Activated naive CD4-positive, alpha-beta T cell (primary cell): ENCODE measurements at places on chromosomes 11 and 22.

- DNase-seq = no peak
Observed at GRCh38 chr22:49617866-49618676, 209.6 kb downstream of the BRD1 start.

DNA sequence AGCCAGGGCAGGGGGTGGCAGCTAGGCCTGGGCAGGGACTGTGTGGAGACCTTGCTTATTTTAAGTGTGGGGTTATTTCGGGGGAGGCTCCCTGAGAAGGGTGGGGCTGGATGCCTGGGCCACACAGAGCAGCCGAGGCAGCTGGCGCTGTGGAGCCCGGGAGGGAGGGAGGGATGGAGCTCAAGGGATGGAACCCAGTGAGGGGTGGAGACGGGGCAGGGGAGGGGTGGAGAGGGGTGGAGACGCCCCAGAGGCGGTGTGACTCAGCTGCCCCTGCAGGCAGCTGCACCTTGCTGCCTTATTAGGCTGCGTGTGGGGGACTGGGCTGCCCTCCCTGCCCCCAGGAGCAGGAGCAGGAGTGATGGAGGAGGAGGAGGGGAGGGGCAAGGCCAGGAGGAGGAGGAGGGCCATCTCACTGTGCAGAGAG lies 9.8 kb upstream of the TSSC4 start:
- DNase-seq = no peak

DNA sequence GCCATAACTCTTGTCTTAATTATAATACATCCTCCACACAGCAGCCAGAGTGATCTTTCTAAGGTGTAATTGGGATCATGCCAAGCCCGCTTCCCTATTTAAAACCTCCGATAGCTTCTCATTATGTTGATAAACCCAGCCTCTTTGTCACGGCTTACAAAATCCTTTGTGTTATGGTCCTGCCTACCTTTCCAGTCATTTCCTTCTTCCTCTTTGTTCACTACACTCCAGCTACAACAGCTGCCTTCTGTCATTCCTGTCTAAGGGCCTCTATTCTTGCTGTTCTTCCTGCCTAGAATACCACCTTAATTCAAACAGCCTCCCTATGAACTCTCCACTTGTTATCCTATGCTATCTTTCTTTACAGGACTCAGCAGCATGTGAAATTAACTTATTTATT lies 70.6 kb upstream of the CAPRIN1 start:
- DNase-seq = no peak

GRCh38 chr11:19686234-19686633 lies 26.4 kb upstream of the NAV2 start:
- DNase-seq = no peak

GRCh38 chr11:32172848-32173834 lies 82.3 kb downstream of the RCN1 start:
- DNase-seq = no peak

DNA sequence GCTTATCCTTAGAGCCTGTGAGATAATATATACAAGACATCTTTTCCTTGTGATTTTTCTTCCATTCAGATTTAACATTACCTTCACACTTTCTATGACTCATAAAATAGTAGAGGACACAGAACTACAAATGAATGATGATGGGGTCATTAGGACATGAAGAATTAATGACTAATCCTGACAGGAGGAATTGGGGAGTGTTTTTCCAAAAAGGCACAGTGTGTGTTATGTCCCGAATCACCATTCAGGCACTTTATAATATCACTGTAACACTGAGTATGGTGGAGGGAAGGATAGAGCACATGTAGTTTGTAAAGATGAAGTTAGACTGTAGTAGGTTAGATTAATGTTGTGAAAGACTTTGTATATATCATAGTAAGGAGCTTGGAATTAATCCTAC lies 391.3 kb downstream of the JRKL start:
- DNase-seq = no peak

DNA sequence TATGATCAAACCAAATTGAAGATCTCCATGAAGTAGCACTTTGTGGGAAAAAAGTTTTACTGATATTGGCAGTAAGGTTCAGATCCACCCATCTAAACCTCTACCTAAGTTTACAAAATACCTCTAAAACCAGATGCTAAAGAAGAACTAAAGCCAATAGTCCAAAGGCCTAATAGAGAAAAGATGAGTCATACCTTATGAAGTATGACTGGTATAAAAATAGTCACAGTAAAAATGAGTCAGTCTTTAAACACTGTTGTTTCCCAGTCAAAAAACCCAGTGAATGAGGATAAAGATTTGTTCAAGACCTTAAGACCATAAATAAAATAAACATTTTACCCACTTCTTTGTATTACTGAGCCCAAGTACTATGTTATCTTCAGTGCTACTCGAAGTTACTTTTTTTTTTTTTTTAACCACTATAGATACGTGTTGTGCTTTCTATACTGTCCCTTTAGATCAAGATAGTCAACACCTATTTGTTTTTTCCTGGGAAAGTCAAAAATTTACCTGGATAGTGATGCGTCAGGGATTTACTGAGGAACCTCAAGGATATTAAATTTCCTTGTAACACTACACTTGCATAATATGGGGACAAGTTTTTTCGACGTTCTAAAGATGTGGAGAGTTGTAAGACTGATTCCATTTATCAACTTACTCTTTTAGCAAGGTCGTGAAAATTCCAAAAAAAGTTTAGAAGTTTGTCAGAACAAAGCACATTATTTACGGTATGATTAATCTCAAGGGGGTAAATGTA lies 87.3 kb downstream of the CCDC73 start:
- DNase-seq = no peak

DNA sequence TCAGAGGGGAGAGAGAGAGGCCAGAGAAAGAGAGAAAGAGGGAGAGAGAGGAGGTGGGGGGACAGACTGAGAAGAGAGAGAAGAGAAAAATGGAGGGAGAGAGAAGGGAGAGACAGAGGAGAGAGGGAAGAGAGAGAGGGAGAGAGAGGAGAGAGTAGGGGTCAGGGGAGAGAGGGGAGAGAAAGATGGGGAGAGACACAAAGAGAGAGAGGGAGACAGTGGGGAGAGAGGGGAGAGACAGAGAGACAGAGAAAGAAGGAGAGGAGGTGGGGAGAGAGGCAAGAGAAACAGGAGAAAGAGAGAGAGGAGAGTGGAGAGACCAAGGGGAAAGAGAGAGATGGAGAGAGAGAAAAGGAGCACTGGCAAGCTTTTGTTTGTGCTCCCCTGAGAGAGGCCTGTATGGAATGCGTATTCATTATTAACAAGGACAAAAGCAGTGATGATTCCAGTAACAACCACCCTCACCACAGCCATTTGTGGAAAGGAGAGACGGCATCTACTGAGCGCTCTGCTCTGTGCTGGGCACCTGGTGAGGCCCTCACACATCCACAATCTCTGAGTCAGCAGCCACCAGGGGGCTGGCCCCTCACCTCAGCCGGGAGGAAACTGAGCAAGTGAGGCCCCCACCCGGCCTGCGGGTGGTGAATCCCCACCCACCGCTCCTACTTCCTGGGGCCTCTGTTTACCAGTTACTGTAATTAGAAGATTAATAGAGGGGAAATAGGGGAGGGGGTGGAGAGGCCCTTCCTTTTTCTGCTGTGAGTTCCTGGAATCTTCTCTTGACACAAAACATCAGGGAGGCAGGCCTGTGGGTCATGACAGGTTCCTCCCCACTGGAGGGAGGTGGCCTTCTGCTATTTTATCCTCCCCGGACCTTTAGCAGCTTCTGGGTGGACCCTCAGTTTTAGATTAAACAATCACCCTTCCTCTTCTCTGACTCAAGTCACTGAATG lies 14.6 kb upstream of the MIAT start:
- DNase-seq = peak; percentile 28

GRCh38 chr22:37163096-37163489 lies 13.4 kb upstream of the IL2RB start:
- DNase-seq = no peak

DNA sequence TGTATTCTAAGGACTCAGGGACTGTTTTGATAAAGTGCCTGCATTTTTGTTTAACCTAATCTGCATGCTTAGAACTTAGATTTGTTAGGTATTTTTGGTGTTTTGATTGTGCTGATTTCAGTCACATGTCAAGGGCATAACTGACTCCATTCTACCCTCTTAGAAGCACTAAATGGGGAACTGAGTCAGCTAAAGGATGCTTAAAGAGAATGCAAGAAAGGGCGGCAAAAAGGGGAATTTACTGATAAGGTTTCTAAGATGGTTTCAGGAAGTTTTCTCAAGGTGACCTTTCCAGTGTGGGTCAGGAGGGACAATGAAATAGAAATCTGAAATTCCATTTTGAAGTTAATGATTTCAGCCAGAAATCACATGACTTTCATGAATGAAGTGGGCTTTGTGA lies 43.0 kb downstream of the MMP20 start:
- no peak for DNase-seq

DNA sequence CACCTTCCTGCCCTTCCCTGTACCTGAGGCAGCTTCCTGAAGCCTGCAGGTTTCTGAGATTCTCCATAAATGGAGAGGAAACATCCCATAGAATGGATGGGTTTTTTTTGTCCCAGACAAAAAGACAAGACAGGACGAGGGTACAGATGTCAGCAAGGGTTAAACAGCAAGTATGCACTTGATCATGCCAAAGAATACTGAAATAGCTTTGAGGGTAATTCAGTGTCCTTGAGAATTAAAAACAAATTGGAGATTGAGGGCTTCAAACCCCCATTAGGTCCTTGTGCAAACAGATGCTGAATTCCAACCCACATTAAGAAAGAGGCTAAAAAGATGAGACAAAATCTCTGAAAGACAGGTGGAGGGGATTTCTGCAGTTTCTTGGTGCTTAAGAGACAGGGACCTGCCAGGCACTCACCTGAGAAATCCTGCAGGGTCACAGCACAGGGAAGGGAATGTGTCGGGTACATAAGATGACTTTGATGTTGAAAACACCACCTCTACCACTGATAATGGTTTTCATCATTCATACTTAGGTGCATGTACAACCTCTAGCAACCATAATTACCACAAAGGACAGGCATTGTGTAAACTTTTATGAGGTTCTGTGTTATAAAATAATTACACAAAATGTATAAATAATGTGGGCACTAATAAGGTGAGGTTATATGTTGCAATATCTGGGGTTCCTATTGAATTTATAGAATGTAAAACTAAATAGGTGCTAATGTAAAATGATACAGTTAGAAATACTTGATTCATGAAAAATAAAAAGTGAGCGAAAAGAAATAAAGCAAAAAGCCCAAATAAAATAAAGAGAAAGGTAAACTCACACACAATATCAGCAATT lies 107.1 kb upstream of the TOP3B start:
- no peak for DNase-seq

DNA sequence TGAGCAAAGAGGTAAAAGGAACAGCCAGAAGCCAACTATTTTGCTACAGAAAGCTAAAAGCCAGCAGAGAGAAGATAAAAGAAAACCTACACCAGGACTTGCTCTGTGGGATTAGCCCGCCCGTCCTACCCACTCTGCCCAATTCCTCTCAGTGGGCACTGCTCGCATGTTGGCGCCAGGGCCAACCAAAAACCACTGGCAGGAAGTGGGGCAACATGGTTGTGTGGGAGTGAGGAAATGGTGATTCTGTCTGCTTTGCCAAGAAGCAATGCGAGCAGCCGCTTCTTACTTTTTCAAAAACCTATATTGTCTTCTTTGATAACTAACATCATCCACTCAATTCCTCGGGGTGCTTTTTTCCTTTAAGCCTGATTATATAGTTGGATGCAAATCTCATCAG lies 14.2 kb upstream of the APOA1 start:
- DNase-seq = peak; percentile 20

GRCh38 chr22:17946662-17947367 lies 77.5 kb downstream of the MICAL3 start:
- no peak for DNase-seq

DNA sequence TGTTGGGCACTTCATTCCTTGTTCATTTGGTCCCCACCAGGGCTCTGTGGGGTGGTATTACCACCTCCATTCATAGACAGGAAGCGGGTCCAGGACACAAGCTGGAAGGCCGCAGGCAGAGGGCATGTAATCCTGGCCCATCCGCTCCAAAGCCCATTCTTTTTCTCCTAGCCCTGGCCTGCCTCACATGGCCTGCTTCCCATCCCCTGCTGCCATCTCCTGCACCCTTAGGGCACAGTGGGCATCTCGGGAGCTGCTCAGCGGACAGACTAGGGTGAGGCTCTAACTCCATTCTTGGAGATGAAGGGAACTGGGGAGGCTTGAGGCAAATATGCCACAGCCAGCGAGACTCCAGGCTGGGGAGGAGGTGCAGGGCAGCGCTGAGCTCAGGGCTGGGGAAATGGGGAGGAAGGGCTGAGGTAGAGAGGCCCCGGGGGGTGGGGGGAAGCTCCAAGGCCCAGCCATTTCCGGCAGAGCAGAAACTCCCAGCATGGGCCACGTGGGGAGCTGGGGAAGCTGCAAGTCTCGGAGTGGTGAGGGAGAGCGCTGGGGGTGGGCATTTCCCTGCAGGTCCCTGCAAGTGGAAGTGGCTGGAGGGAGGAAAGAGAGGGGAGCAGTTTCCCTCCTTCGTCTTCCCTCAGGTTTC lies 14.3 kb upstream of the BCL9L start:
- DNase-seq = no peak

GRCh38 chr11:118340449-118340848 lies 2.1 kb downstream of the CD3D start:
- no peak for DNase-seq

GRCh38 chr11:79042824-79043223 lies 398.0 kb downstream of the TENM4 start:
- no peak for DNase-seq

DNA sequence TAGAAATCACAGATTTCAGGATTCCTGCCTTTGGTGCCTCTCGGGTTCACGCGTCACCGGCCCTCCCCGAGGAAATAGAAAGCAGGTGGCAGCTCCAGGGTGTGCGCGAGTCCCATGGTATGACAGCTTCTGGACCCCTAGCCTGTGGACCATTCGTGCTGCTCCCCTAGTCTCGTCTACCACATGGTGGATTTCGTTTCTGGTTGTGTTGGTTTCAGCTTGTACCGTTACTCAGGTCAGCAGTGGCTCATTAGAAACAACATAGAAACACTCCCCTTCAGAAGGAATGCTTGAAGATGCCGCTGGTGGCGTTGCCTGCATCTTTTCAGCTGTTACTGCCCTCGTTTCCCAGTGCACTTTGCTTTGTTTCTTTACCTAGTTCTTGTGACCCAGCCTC lies 700 bp downstream of the TTC17 start:
- no peak for DNase-seq

GRCh38 chr11:69211920-69212797 lies 56.4 kb downstream of the SMIM38 start:
- DNase-seq = no peak

GRCh38 chr11:40722179-40722795 lies 737.2 kb downstream of the LRRC4C start:
- no peak for DNase-seq

- peak; percentile 25 for DNase-seq
Observed at GRCh38 chr11:66371627-66372415, at the start of gene SLC29A2. SLC29A2 (minus strand) TSS chr11:66371760; CDS start chr11:66371591, 169 bp downstream.

- DNase-seq = no peak
Observed at GRCh38 chr11:20501971-20502370, 97.4 kb upstream of the SLC6A5 start.
